Cortex of kidney (tissue), 1 donor: ENCODE measurements at places on chromosomes 13 and 19.

DNA sequence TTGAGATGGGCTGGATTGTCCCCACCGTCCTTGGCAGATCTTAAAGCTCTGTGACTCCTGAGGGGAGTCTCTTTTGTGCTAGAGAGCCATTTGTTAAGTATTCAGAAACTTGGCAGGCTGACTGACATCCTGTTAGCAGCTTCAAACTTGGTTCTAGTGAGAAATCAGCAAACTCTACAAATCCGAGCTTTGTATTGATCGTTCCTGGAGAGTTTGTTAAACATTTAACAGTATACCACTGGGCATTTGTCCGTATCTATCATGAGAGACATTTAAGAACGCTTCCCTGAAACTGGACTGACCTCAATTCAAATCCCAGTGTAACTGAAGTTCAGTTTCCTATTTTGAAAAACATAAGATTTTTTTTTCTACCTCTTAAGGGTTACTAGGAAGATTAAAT is 3.1 kb downstream of the ATP12A start:
- DNase-seq, result no peak

- no peak for DNase-seq
Observed at GRCh38 chr13:76449716-76450115, 436.5 kb downstream of the KCTD12 start.

GRCh38 chr19:478236-478903 is 17.5 kb upstream of the SHC2 start:
- no peak for DNase-seq

GRCh38 chr19:50030225-50030624 is 4.4 kb downstream of the ZNF473 start:
- no peak for DNase-seq

DNA sequence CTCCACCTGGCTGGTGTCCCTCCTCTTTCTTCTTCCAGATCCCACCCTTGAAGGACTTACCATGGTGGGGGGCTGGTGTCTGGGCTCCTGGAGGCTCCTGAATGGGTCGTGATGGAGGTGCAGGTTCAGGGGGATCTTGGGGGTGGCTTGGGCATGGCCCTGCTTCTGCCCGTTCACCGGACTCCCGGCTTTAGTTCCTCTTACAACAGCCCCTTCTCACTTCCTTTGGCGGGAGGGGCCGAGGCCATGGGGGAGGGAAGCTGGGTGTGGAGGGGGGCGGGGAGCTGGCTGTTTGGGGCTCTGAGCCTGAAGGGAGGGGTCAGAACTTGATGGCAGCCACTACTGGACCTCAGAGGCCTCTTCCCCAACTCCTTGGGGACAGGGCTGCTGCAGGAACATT is at the start of gene MYO1F:
Gene MYO1F, minus strand, starts transcription at position 196 of the 400 bp plus-strand sequence. Its CDS starts 133 bp downstream, at position 63.
- DNase-seq, result no peak

DNA sequence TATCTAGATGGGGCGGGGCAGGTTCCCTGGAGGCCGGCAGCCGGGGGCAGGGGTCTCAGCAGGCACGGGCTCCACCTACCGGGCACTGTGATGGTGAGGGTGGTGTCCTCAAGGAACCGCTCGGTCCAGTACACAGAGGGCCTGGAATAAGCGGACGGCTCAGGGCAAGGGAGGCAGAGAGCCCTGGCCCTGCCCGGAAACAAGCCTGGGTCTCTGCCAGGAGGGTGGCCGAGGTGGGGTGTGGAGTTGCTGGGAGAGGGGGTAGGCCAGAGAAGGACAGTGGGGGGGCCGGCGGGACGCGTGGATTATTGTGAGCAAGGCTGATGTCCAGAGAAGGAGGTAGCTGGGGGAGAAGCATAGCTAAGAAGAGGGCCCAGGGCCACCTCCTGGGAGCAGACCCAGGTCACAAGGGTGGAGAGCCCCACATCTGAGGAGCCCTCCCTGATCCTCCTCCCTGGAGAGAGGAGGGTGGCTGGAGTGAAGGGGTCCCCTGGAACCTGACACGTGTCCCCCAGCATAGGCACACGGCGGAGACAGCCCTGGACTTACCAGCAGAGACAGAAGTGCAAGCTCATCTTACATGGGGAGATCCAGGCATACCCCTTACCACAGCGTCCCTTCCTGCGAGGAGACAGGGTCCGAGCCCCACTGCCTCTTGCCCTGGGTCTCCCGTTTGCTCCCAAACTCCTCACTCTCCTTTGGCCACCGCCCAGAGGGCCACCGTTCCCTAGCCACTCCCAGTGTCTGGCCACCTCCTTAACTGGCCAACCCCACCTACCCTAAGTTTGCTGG is 29.0 kb upstream of the MIER2 start:
- no peak for DNase-seq

GRCh38 chr19:22623841-22624221 is 10.3 kb upstream of the ZNF492 start:
- no peak for DNase-seq

- DNase-seq, result no peak
Observed at GRCh38 chr13:47277774-47278173, 380.9 kb upstream of the HTR2A start.

GRCh38 chr13:94232956-94233355 is 246.5 kb downstream of the DCT start:
- no peak for DNase-seq

- no peak for DNase-seq
Observed at GRCh38 chr19:2790194-2790556, 4.9 kb downstream of the THOP1 start.

DNA sequence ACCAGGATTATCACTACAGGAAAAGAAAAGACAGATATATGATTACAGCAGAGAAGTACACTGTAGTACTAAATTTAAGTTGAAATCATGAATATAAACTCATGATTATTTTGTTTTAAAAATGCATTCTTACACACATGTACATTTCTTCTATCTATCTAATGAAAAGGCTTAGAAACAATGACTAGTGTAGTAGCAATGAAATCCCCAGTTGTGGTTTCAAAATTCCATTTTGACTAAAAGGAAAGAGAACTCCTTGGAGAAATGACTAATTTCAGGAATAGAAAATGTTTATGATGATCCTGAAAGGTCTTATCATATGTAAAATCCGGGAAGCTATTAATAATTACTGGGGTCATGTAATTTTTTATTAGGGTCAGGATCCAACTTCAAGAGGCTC is 195.0 kb upstream of the STARD13 start:
- no peak for DNase-seq

- DNase-seq, result no peak
Observed at GRCh38 chr19:35044317-35045117, 3.0 kb downstream of the HPN start.

DNA sequence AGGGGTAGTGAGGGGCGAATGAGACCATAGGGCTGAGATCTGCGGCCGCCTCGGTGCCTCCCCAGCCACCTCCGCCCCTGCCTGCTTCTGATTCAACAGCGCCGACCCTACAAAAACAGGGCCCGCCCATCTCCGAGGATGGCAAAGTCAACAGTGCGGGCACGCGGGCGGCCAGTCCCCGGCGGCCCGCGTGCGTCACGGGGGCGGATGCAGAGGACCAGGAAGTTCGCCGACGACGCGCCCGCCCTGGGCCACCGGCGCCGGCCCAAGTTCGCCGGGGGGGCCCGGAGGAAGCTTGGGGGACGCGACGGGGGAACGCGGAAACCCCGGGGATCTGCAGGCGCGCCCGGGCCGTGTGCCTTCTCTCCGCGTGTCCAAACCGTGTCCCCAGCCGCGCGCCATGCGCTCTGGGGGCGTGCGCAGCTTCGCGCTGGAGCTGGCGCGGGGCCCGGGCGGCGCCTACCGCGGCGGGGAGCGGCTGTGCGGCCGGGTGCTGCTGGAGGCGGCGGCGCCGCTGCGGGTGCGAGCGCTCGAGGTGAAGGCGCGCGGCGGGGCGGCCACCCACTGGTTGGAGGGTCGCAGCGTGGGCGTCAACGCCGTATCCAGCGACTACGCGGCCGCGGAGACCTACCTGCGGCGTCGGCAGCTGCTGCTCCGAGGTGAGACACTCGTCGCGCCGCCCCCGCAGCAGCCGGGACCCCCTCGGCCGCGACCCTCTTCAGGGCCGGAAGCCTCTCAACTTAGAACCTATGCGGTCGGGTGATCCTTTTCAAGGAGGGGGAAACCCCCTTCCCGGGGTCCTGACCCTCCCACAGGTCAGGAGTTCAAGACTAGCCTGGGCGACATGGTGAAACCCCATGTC is 6.8 kb upstream of the ARRDC2 start:
- DNase-seq, result no peak
